ENCODE measurements at places on chromosomes 5 and 9.

DNA sequence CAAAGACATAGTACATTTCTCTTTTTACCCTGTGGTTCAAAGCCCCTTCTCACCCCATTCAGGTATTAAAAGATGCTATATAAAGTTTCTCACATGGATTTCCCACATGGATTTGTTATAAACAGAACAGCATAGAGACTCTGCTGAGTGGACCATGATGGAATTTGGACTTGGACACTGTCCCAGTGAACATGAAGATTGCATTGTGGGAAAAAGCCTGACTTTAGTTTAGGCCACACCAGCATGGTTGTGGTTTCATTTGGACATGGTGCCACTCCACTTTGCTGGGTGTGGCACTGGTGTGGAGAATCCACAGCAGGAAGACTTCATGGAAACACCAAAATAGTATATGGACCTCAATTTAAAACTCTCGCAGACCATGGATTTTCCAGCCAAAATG is 124.6 kb downstream of the ARHGAP26 start:
- no peak for DNase-seq

GRCh38 chr5:178739452-178740180 is 9.2 kb upstream of the ZNF354A start:
- no peak for DNase-seq

- DNase-seq = no peak
Measured at GRCh38 chr9:8206720-8207119, 407.1 kb upstream of the DMAC1 start.

DNA sequence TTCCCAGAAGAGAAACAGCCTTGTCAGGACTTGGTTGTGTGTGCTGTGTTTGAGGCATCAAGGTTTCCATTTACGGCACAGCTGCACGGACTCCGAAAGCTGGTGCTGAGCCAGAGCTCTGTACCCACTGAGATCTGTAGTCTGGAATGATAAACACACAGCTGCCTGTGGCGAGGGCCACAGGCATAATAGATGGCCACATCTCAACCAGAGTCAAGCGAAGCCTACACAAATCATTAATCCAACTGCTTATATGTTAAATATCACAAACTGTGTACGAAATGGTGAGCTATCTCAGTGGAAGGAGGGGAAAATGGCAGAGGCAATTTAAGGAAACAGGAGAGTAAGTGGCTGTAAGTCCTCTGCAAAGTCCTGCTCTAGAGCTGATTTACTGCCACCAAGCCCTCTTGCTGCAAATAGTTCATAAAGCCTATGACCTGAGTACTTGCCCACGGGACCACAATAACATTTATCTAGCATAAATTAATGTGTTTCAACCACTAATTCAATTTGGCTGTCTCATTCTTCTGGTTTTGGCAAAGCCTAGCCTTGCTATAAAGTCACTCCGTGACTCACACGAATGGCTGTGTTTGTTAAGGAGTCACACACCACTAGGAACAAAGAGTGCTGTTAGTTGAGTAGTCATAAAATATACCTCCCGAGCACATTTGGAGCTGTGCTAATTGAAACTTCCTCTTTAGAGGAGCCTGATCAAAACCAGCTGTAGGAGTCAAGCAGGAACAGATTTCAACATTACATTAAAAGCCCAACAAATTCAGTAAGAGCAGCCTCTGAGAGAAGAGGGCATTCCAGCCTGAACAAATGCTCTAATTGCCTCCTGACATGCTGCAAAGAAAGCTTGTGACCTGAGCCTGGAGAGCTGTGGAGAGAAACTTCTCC is 738.6 kb upstream of the ZNF608 start:
- peak; percentile 21 for DNase-seq

DNA sequence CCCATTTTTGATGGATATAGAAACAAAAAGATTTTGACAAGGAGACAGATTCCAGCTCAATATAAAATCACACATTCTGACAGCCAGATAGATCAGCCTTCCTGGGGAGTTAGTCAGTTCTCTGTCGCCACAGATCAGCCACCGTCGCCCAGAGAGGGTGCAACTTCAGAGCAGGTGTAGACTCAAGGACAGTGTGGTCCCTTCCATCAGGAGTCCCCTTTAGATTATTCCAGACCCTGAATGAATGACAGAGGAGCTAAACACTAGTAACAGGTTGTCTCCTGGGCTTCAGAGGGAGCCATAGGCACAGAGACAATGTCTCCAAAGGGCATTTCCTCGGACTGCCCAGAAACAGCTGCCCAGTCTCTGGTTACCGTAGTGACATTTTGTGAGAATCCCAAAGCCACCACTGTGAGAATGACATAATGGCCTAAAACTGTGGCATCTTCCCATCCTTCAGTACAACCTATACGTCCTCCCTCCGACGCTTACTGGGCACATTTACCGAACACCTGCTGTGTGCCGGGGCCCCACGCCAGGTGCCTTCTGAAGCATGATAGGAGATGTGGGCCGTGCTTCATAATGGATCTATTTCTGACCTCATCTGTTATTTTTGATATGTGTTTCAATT is 47.4 kb upstream of the SLC2A8 start:
- no peak for DNase-seq

- DNase-seq = no peak
Measured at GRCh38 chr9:5499889-5500398, 10.4 kb upstream of the PDCD1LG2 start.

DNA sequence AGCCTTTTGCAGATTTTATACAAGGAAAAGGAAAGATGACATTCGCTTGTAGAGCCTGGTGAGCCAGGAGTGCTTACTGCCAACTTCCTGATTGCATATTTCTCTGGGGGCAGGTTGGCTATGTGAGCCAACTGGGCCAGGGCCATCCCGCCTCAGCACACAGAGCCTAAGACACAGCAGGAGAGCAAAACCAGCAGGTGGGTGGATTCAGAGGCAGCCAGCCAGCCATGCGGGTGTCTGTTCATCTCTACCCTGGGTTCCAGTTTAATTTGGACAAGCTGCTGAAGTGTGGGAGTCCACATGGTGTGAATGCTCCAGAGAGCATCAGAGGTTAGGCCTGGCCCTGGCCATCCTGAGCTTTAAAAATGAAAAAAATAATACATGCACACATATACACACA is 291.4 kb downstream of the ARHGEF28 start:
- peak; percentile 3 for DNase-seq

DNA sequence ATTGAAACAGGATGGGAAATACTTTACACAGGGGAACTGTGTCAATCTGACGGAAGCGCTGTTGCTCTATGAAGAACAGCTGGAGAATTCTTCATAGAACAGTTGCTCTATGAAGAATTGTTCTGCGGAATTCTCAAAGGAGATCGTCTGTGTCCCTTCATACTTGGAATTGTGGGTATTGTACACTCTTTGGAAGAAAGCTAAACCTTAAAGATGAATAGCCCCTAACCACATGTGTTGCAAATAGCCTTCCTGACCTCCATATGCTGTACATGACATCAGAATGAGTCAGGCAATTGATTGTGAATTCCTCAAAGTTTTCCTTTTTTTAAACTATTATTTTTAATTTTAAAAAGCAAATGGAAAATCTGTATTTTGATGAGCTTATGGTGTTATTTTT is 15.6 kb downstream of the NIM1K start:
- DNase-seq = no peak

- peak; percentile 79 for DNase-seq
Measured at GRCh38 chr9:97615439-97616072, 17.6 kb downstream of the TSTD2 start.

DNA sequence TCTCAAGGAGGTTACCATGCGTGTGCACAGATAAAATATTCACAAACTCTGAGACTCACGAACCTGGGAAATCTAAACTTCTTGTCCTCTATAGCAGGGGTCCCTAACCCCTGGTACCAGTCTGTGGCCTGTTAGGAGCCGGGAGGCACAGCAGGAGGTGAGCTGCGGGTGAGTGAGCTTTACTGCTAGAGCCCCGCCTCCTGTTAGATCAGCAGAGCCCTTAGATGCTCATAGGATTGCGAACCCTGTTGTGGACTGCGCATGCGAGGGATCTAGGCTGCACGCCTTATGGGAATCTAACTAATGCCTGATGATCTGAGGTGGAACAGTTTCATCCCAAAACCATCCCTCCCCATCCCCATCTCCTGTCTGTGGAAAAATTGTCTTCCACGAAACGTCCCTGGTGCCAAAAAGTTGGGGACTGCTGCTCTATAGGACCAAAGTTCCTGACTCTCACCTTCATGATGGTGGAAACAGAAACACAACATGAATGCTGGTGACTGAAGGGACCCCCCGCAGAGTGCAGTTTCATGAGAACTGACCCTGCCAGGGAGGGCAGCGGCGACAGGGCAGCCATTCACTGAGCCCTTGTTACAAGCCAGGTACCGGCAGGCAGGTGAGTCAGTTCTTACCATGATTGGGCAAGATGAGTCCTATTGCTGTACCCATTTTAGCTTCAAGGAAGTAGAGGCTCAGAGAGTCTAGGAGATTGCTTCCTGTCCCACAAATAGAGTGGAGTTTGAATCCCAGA is 181.9 kb downstream of the RGS3 start:
- peak; percentile 56 for DNase-seq

DNA sequence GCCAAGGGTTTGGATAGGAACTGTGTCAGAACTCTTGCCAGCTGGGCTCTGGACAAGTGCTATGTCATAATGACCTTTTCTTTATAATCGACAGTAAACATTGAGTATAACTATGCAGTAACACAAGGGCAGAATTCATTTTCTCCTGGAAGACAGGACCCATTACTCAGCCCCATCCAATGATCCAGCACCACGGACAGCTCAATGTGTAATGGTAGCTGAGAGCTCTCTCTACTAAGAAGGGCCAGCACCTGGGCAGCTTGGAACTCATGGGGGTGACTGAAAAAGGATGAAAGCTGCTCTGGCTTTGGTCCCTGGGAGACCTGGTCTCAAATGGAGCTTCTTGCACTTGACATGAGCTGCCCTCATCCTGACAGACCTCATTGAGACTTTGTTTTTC is 347.8 kb downstream of the TRIM32 start:
- DNase-seq = peak; percentile 81

DNA sequence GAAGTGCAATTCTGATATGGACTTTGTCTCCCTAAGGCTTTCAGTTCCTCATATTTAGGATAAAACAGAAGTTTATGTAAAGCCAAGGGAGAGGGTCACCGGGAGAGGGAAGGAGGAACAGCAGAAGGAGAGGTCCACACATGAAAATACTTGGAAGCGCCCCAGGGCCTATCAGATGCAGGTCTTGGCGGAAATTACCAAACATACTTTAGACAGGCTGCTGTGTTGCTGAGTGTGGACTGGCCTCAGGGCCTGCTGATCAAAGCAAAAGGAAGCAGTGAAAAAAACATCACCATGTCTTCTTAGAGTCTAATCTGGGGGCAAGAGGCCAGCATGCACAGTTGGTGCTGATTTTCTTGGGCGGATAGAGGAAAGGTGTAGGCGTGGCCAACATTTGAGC is 14.1 kb upstream of the NTRK2 start:
- no peak for DNase-seq

DNA sequence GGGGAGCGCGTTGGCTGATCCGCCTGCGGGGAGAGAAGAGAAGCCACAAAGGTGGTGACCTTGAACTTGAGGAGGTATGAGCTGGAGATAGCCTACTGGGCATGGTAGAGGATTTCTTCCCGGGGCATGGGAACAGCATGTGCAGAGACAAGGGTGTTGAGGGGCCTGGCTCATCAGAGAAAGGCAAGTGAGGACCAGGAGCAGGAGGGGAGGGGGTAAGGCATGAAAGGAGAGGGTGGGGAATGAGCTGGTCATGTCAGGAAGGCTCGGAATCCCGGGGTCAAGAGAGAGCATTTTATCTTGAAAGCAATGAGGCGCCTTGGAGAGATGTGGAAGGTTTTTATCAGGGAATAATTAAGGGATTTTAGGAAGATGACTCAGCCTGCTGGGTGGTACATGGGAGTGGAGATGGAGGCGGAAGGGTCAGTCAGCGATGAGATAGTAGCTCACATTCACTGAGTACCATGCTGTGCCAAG is 121.1 kb downstream of the LHX2 start:
- DNase-seq = no peak

GRCh38 chr5:53322257-53322656 is 158.2 kb upstream of the FST start:
- DNase-seq = no peak

GRCh38 chr9:134688661-134689320 is 47.2 kb downstream of the COL5A1 start:
- DNase-seq = no peak

DNA sequence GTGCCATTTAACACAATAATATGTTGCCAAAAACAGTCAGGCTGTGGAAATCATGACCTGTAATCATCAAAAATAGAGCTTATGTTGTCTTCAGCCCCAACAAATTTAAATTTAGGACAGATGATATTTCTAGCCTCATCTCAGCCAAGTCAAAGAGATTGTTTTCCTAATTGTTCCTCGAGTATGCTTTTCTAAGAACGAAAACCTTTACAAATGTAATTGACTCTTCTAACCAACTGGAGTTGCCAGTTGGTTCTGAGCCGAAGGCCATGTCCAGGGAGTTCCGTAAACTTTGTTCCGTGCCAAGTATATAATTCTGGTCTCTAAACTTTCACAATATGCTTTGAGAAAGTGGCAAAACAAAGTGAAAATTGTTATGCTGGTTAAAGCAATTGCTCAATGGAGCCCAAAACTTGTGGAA is 160.8 kb downstream of the CEMIP2 start:
- DNase-seq = no peak

DNA sequence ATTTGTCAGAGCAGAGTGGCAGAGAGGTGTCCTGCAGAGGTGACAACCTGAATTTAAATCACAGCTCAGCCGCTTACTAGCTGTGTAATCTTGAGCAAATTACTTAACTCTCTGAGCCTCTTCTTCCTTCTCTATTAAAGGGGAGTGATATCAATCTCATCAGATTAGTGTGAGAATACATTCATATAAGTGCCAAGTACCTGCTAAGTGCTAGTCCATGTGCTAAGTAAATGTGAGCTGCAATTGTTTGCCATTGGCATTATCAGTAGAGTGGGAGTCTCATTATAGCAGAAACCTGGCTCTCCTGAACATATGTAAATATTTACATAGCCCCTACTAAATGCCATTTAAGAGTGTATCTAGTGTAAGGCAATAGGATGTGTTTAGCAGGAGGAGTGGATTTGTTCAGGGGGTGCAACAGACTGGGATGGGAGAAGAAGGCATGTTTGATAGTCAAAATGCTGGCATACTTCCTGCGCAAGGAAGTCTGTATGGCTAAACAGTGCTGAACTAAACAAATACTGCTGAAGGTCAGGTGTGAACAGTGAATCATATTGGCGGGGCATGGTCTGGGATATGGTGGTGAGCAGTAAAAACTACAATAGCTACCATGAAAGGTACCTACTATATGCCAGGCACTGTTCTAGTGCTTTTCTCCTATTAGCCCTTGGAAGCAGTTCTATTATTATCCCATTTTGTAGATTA is 74.5 kb downstream of the F2RL2 start:
- DNase-seq = no peak

- no peak for DNase-seq
Measured at GRCh38 chr5:168790671-168791250, 211.6 kb upstream of the PANK3 start.

DNA sequence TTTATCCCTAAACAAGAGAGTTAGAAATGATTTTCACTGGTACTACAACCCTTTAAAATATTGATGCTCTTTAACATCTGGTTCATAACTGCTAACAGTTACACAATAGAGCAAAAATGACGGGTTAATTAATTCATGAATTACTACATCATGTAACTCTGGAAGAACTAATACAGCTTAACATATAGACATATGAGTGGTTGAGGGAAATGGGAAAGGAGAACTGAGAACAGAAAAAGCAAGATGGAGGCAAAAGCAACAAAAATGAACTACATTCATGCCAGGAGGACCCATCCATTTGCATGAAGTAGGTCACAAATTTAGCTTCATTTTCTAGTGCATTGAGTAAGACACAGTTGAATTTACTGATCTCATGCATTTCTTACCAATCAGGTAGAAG is 61.8 kb downstream of the C9 start:
- DNase-seq = no peak

GRCh38 chr5:142357469-142358090 is 32.8 kb upstream of the SPRY4 start:
- DNase-seq = no peak

GRCh38 chr5:127585661-127586060 is 63.2 kb upstream of the CTXN3 start:
- DNase-seq = no peak

Data from GM23338 (cell line).